ENCODE measurements at places on chromosomes 5 and 9.

GRCh38 chr5:157046041-157046440 lies 12.9 kb downstream of the HAVCR1 start:
- DNase-seq, result no peak

DNA sequence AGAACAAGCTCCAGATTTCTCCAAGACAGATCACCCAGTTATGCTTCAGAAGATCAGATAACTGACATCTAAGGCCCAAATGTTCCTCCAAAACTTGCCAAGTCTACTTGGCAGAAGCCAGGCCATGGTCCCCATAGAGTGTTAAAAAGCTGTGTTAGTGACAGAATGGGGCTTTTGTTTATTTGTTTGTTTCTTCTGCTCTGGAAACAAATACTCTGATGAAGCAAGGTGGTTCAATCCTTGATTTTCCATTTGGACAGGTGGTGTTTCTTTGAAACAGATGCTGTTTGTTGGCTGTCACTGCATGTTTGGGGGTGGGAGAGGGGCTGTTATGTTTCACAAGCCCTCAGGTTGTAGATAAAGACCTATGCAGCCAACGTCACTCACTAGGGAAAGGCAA lies 264.0 kb downstream of the FAM114A2 start:
- no peak for DNase-seq

GRCh38 chr5:132498152-132498551 lies 7.6 kb upstream of the IRF1 start:
- DNase-seq, result no peak

GRCh38 chr5:82586661-82587310 lies 308.6 kb upstream of the RPS23 start:
- DNase-seq, result no peak
